COLO829 (cell line): ENCODE measurements at places on chromosomes 1 and 21.

- DNase-seq: no peak
These were observed 7.4 kb downstream of the YTHDF2 start for GRCh38 chr1:28744184-28744583.

GRCh38 chr1:221670081-221670480 lies 71.8 kb downstream of the DUSP10 start:
- peak; percentile 27 for DNase-seq

GRCh38 chr1:9680828-9681227 lies 29.3 kb downstream of the PIK3CD start:
- DNase-seq: no peak

DNA sequence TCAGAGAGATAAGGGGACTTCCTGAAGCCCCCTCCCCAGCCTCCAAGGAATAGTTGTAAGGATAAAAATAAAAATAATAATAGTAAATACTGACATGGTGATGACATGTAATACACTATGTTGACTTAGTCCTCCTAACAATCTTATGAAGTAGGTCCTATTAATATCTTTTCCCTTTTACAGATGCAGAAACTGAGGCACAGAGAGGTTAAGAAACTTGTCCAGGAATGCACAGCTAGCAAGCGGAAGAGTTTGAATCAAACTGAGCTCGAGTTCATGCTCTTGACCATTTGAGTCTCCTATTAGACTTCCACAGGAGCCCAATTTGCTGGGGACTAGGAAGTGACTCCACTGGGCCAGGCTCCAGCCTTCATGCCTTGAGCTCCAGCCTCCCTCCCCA lies 194.8 kb downstream of the GRIK3 start:
- DNase-seq: no peak

- DNase-seq: no peak
These were observed 25.6 kb downstream of the ZYG11B start for GRCh38 chr1:52751589-52752483.

GRCh38 chr21:34618941-34619340 lies 4.0 kb upstream of the RCAN1 start:
- no peak for DNase-seq

DNA sequence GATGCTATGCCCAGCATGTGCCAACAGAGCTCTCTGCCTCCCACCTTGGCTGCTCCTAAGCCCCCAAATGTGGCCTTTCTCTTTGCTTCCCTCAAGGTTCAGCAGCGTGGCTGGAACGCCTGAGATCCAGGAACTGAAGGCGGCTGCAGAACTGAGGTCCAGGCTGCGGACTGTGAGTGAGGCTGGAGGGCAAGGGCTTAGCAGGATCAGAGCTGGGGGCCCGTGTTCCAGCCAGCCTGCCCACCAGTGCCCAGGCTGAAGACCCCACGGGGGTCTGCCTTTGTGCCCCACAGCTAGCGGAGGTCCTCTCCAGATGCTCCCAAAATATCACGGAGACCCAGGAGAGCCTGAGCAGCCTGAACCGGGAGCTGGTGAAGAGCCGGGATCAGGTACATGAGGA lies 14.6 kb downstream of the IKBKE start:
- DNase-seq: no peak

- no peak for DNase-seq
These were observed 1.1 kb downstream of the C21orf58 start for GRCh38 chr21:46322351-46323226.

- DNase-seq: no peak
These were observed 38.8 kb downstream of the CDCP2 start for GRCh38 chr1:54114001-54114400.

DNA sequence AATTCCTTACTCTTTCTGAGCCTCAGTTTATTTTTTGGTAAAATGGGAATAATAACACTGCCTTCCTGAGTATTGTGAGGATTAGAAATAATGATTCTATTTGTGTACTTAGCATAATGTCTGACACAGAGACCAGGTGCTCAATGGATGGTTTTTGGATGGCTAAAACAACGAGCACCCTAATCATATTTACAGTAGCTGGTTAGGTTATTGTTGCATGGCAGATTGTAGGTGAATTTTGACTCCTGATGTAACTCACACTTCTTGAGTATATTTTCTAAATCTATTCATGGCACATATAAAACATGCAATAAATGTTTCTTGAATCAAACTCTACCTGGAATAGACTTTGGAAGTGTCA lies 11.9 kb upstream of the DUSP10 start:
- no peak for DNase-seq

DNA sequence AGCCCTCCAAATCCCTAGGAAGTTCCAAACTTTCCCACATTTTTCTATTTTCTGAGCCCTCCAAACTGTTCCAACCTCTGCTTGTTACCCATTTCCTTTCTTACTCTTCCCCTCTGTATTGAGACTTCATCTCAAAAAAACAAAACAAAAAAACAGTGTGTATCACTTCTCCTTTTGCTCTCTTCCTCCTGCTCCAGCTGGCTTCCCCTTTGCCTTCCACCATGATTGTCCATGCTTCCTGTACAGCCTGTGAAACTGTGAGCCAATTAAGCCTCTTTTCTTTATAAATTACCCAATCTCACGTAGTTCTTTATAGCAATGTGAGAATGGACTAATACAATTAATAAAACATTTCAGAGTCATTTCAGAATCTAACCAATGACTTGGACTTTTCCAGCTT lies 69.6 kb upstream of the KRTAP19-8 start:
- DNase-seq: no peak

GRCh38 chr21:31284797-31285397 lies 59.2 kb downstream of the TIAM1 start:
- no peak for DNase-seq

- no peak for DNase-seq
These were observed 9.0 kb downstream of the GON4L start for GRCh38 chr1:155847823-155848529.

GRCh38 chr1:11886986-11887665 lies 28.4 kb upstream of the NPPB start:
- no peak for DNase-seq

- no peak for DNase-seq
These were observed 39.7 kb downstream of the URB1 start for GRCh38 chr21:32353002-32353711.

DNA sequence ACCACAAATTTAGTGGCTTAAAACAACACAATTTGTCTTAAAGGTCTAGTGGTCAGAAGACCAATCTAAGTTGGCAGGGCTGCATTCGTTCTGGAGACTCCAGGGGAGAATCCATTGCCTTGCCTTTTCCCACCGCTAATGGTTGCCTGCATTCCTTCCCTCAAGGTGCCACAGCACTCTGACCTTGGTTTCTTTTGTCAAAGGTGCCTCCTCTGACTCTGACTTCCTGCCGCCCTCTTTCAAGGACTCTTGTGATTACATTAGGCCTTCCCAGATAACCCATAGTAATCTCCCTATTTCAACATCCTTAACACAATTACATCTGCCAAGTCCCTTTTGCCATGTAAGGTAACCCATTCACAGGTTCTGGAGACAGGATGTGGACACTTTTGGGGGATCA lies 145.3 kb downstream of the S1PR1 start:
- no peak for DNase-seq
